ENCODE measurements at places on chromosomes 3 and 15. TPM values are rescaled to one million over a fixed set of nuclear protein-coding genes. Genes with fewer than 3 reads are reported as not detected.

The FSD2 gene
- not detected for total RNA-seq

The RLBP1 gene
- total RNA-seq = not detected

The EPHB1 gene
- not detected for total RNA-seq

The COL6A6 gene
- total RNA-seq = not detected

The ADAMTS9 gene
- total RNA-seq = 0.92 TPM

The ZPLD1 gene
- total RNA-seq = 0.06 TPM

The FRG2C gene
- total RNA-seq = not detected

The EPHA3 gene
- total RNA-seq = not detected

The CRTAP gene
- total RNA-seq = 284 TPM

The KLHL40 gene
- not detected for total RNA-seq

The PRSS50 gene
- not detected for total RNA-seq

The C3orf49 gene
- not detected for total RNA-seq

The CAPN3 gene
- total RNA-seq = 0.32 TPM

The SLC28A2 gene
- total RNA-seq = not detected

The DUOXA1 gene
- total RNA-seq = 0.14 TPM

The MEGF11 gene
- 0.39 TPM for total RNA-seq

The H1-8 gene
- total RNA-seq = not detected

The SLC9C1 gene
- not detected for total RNA-seq

The REC114 gene
- total RNA-seq = not detected

The DPPA2 gene
- total RNA-seq = not detected

The MAP2K5 gene
- total RNA-seq = 12.2 TPM

The CXCR6 gene
- total RNA-seq = not detected

The GHSR gene
- not detected for total RNA-seq

The XYLB gene
- total RNA-seq = 4.3 TPM

The CPOX gene
- 22.3 TPM for total RNA-seq

The CLDN1 gene
- 28.6 TPM for total RNA-seq

The CCDC54 gene
- total RNA-seq = not detected

The BTLA gene
- total RNA-seq = not detected

The SV2B gene
- 0.05 TPM for total RNA-seq

The EFL1 gene
- 28.6 TPM for total RNA-seq

The GPR27 gene
- 3.1 TPM for total RNA-seq

The SEMA3G gene
- total RNA-seq = 0.31 TPM

The ENTPD3 gene
- 0.04 TPM for total RNA-seq

The CCDC33 gene
- total RNA-seq = 7.3 TPM

The GOLGA8O gene
- total RNA-seq = 0.27 TPM

The DNAJA4 gene
- total RNA-seq = not detected

The GABRB3 gene
- total RNA-seq = 73.4 TPM

The CBLB gene
- 14.7 TPM for total RNA-seq

The CORO2B gene
- 3.2 TPM for total RNA-seq

The FAM81A gene
- total RNA-seq = 12.7 TPM

The FBXW12 gene
- total RNA-seq = not detected

The CFAP161 gene
- not detected for total RNA-seq

The SCN11A gene
- not detected for total RNA-seq

The CCK gene
- total RNA-seq = 1.2 TPM

The IL12A gene
- 0.59 TPM for total RNA-seq

The COL7A1 gene
- 208 TPM for total RNA-seq
